Cerebellum (tissue), 4 donors: ENCODE measurements at places on chromosomes 7 and 10. TPM values are rescaled to one million over a fixed set of nuclear protein-coding genes. Genes with fewer than 3 reads are reported as not detected.

DNA sequence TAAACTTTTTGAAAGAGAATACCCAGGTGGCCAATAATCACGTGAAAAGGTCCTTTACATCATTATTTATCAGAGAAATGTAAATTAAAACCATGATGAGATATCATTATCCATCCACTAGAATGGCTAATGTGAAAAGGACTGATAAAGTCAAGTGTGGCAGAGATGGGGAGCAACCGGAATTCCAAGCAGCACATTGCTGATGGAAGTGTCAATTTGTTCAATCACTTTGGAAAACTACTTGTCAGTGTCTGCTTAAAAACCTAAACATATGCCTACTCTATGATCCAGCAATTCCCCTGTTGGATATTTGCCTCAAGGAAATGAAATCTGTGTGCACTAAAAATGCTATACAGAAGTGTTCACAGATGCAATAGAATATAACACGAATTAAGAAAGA lies 465.6 kb downstream of the PLXNA4 start:
- DNase-seq, result no peak

DNA sequence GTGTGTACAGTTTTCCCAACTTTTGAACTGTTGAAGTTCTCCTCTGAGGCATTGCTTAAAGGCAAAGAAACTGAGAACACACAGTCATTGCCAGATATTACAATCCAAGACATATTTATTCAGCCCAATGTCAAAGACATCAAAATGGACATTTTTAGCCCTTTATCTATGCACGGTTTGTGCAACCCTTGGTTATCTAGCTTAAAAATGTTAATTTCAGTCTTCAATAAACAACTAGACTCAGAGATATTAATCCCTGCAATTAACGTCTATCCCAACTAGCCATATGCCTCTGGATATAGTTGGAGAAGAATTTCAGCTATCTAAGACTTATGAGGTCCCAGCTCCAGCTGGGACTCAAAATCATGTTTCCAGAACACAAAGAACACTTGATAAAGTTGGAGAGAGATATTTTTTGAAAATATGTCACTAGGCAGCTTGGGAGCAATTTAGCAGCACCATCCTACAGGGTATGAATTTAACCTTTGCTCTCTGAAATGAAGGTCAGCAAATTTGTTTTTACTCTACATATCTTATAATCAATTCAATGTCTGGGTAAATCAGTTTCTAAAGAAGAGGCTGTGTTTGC lies 357.0 kb downstream of the RNLS start:
- DNase-seq, result no peak

GRCh38 chr7:4748231-4748681 lies 27.2 kb upstream of the AP5Z1 start:
- no peak for DNase-seq

DNA sequence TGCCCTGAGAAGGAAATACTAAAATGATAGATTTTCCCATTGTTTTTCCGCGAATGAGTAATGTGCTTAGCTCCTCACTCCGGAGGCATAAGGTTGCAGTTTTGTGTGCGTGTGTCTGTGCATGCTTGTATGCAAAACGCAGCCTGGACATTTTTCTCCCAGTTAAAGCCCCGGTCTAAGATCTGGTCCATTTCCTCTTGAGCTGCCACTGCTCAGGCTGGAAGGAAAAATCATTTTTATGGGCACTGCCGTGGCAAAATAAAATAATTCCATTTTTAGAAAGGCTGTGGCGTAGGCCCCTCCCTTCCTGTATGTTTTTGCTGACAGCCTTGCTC lies 260.6 kb downstream of the WDR37 start:
- no peak for DNase-seq

DNA sequence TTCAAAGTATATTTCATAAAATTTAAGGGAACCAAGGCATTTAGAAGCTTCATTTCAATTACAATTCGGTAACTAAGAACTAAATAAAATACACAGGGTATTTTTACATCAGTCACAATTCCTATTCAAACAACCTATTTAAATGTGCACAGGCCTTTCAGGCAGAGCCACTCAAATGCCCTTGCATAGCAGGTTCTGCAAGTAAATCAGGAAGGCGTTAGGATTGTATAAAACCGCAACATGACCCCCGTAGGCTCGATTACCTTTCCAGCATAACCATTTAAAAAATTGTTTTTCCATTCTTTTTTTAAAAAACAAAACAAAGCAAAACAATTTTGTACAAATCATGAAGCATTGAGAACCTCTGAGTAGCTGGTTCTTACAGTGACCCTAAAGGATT lies 289.9 kb upstream of the SP8 start:
- no peak for DNase-seq

Gene ZNF804B
- total RNA-seq, result 3.7 TPM

Gene TCAF2
- total RNA-seq, result 1.00 TPM
